Stimulated activated CD8-positive, alpha-beta memory T cell treated with anti-CD3 and anti-CD28 coated beads, Interleukin-7, amount 100 ng/mL, for 4 hours (primary cell): ENCODE measurements at places on chromosomes 4 and X.

DNA sequence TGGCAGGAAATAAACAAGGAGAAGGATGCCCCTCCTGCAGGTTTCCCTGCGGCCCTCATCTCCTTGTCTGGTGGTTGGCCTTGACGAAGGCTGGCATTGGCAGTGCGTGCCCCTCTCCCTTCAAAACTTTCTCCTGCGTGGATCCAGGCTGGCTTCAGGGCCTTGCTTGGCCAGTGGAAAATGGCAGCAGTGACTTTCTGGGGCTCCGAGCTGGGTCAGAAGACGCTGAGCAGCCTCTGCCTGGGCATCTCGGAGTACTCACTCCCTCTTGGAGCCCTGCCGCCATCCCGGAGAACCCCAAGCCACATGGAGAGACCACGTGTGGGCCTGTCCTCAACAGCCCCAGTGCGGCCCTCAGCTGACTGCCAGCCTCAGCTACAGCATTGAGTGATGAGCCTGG is 39.5 kb downstream of the ADRA2C start:
- no peak for DNase-seq

DNA sequence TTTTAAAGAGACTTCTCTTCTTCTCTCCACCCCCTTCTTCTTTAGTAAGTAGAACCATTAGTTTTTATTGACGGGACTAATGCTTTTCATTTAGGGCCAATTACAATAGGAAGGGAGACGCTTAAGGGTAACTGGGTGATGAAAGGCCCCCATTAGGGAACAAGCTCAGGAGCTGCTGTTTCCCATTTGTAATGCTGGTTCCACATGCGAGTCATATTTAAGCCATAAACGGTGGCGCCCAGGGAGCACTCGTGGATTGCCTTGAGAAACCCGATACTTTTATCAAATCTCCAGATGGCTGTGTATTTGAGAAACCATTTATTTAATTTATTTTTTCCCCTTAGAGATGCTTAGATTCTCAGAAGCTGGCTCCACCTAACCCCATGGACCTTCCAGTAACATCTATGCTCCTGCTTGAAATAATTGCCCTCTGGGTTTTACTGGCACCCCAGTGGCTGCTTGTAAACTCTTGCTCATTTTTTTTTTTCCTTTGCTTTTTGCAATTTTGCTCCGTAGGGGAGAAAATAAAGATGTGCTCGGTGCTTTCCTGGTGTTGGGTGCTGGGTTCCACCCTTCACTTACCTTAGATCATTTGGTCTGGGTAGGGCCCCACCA is 124.2 kb upstream of the MSX1 start:
- no peak for DNase-seq

- DNase-seq: no peak
Observed at GRCh38 chrX:12352922-12353321, 214.6 kb downstream of the FRMPD4 start.

DNA sequence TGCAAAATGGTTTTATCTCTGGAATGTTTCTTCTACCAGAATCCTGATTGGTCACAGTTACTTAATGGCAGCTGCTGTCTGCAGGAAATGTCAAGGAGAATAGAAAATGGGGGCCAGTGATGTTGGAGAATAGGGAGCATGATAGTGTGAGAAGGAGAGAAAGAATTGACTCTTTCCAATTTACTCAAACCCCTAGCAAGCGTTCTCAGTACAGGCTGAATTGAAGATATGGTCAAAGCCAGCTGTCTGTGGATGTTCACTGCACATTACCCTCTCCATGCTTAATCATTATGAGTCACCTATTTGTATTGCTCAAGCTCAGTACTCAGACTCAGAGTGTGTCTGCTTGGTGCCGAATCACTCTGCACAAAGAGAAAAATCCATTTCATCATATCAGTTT is 57.8 kb upstream of the FAM47B start:
- no peak for DNase-seq

- no peak for DNase-seq
Observed at GRCh38 chr4:140312100-140312499, 61.3 kb upstream of the SCOC start.

GRCh38 chr4:8575457-8575856 is 4.7 kb upstream of the GPR78 start:
- DNase-seq: no peak

DNA sequence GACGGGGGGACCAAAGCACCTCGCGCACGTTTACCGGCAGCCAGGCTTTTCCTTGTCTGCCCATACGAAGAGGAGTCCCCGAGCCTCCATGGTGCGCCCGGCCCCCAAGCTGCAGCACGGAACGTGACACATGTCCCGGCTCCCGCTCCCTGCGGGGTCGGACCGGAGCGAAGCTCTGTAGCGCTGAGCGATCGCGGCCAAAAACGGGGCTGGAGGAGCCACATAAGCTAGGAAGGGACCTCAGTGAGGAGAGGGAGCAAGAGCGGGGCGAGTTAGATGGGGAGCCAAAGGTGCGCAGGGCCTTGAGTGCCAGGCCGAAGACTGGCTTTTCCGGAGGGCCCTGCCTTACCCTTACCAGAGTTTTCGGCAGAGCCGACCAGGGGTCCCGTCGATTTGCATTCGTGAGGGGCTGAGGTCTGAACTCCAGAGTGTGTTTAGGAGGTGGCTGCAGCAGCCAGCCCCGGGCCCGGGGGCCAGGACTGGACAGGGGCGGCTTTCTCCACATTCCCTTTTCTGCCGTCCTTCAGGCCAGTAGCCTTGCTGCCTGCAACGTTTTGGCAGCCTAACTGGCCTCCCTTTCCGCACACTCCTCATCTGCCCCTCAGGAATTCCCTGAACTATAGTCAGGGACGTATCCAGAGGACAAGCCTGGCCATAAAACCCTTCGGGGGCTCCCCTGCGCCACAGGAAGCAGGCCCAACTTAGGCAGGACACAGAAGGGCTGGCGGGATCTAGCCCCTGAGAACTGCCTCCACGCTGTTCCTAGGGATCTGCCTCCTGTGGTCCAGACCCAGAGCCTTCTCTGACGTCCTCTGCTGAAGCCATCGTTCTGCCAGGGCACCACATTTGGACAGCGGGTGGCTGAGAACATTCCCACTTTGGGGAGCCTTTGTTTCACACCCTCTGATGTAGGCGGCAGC is 689 bp downstream of the SSR4 start:
- DNase-seq: no peak

DNA sequence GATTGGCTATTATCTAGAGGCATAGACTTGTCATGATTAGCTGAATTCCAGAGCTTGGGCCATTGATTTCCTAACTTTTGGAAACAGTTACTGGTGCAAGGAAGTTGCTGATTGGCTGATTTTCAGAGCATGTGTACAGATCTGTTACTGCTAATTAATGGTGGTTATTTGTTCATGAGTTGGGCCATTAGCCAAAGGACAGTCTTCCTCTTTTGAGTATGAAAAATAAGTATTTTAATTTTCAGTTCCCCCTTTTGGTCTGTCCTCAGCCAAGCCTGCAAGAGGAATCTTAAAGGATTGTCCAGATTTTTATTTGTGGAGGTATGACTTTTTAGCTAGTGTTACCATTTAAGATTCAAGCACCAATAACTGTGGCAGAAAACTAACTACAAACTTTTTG is 7.0 kb upstream of the DSPP start:
- no peak for DNase-seq

DNA sequence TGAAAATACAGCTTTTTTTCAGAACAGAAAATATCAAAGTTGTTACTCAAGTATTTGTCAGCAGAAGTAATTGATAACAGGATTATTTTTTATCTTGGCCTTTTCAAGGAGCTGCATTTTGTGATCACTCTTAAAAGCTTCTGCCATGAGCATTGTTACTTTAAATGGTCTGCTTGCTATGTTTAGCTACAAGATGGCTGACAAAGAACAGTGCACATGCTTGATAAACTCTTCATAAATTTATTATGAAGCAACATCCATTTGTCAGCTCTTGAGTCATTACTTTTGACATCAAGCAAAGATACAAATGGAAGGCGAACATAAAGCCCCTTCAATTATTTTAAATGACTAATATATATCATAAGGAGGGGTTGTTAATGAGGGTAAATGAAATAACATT is 205.4 kb upstream of the RPS6KA3 start:
- DNase-seq: no peak

DNA sequence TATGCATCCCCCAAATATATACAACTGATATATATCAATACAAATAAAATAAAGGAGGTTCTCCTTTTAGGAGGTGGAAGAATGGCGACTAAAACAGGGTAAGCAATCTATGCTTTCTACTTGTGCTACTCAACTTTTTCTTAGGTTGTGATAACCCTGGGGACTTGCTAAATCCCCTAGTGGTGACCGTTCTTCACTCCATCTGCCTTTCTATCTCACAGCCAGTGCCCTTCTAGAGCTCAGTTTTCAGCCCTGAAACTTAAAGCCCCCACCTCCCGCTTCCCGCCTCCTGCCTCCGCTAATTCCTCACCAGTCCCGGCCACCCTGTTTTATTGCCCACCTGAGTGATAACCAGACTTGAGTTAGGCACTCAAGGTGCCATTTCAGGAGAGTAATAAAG is 15.5 kb upstream of the ESX1 start:
- DNase-seq: no peak

DNA sequence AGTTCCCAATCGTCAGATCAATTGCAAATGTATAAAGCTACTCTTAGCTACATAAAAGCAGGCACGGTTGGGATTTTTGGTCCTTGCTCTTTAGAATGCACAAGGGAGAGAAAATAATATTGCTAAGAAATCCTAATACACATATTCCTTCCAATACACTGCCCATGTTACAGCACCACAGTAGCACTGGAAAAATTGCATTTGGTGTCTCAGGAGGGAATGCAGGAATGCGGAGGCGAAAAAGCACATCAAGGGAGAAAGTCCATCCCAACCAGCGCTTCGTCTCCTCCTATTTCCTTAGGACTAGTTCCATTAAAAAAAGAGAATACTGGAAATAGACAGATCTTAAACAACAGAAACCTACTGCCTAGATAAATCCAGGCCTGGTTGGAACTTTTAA is 23.9 kb downstream of the ADGRA3 start:
- no peak for DNase-seq

- DNase-seq: peak; percentile 17
Observed at GRCh38 chr4:37685161-37685822, 884 bp downstream of the RELL1 start.

DNA sequence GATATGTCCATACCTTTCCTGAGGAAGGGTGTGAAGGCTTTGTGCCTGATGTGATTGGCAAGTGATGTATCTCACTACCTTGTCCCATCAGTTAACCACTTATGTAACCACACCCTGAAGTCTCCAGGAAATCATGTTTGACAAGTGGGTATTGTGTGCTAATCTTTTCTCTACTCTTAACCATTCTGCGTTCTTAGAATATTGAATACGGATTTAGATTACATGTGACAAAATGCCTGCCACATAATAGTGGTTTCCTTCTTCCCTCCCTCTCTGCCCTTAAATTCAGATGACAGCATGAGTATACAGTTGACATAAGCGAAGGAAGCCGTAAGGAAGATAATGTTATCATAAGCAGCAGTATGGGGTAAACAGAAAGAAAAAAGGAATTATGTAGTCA is 108.4 kb downstream of the KLHL8 start:
- no peak for DNase-seq

DNA sequence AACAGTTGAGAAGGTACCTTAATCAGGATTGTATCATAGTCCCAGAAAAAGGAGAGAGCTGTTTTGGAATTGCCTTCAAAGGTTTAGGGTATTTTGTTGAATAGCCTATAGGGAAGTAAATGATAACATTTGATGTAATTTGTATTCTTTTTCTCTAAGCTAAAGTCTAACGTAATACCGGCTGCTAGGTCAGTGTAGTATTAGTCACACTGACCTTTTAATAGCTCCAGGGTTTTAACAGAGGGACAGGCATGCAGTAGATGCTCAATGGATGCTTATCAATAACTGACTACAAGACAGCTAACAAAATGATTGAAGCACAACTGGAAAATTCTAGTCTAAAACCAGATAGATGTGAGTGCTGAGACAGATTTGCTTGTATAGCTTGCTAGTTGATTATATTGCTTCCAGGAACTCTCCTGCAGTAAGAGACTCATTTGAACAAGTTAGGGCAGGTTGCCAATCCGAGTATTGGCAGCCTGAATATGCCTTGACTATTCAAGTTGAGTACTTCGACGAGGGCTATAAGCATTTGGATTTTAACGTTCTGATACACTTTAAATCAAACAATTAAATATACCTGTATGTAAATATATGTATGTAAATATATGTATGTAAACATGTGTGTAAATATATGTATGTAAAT is 16.5 kb upstream of the PNPLA4 start:
- no peak for DNase-seq

DNA sequence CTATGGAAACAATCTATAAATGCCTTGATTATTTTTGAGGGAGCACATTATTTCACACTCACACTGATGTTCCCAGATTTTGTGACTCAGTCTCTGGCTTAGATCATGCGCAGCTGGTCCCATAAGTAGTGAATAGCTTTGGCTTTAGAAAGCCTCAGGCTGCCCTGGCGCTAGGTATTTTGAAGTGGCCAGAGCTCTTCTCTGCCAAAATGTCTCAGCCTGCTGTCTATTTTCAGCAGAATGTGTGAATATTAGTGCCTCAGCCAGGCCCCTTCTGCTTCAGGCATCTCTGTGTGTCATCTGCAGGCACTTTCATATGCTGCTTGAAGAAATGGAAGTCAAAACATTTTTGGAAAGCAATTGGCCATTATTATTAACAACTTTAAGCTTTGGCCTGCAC is 931.0 kb upstream of the INTU start:
- no peak for DNase-seq

DNA sequence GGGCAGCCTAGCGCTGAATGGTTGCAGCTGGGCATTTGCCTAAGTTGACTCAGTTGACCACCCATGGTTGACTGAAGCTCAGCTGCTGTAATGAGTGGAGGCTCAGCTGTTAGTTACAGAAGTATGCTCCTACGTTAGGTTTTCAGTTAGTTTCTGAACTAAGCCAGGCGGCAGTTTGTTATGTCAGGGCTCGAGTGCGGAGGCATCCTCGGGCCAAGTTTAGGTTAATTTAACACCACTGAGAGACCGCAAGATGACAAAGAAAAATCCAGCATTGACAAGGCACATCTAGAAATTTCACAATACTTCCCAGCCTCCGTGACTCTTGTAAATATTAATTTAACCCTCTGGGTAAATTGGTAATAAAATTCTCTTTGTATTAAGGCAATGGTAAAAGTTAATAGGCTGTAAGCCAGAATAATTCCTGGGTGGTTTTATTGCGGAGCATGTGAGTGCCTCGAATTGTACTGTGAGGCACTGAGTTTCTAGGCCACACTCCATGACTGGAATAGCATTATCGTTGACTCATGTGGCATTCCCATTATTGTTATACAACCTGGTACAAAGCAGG is 33.1 kb upstream of the CDKN2AIP start:
- DNase-seq: no peak

DNA sequence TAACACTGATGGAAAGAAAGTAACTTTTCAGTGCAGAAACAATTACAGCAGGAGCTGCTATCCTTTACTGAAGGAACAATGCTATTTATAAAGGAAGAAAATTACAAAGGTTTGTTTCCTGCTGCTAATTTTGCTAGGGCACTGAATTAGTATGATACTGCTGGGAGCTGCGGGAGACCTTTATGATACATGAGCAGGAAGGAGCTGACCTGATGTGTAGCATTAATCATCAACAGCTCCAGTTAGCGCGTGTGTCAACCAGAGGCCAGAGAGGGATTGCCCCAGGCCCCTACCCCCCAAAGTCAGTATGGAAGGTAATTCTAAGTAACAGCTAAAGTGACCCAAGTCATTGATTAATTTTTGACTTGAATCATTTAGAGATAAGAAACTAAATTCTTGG is 728.9 kb downstream of the PCDH18 start:
- DNase-seq: no peak
